ENCODE measurements at places on chromosomes 5 and 9.
A peak's percentile ranks its signal among the peaks of the same experiment; 100 is the strongest.

DNA sequence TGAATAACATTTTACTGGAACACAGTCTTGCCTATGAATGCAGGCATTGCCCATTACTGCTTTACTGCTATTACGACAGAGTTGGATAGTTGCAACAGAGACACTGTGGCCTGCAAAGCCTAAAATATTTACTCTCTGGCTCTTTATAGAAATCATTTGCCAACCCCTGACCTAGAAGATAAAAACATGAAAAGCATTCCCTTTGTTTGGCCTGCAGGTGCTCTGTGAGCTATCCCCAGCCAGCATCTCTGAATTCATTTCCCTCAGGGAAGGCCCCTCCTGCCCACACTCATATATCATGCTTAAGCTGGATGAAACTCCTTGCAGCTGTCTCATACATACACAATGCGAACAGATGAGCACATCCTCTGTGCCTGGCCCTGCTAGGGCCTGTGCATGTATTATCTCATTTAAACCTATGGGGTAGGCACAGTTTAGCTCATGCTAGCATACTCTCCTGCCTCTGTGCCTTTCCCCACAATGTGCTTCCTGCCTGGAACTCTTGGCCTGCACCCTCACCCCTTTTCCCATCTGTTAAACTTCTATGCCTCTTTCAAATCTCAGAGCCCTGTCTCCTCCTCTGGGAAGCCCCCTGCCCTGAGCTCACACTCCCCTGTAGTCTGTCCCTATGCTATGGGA, 193.1 kb downstream of the PAX5 start:
- peak; percentile 41 for ATAC-seq

GRCh38 chr5:102773133-102773532, 18.0 kb downstream of the PAM start:
- ATAC-seq, result no peak

DNA sequence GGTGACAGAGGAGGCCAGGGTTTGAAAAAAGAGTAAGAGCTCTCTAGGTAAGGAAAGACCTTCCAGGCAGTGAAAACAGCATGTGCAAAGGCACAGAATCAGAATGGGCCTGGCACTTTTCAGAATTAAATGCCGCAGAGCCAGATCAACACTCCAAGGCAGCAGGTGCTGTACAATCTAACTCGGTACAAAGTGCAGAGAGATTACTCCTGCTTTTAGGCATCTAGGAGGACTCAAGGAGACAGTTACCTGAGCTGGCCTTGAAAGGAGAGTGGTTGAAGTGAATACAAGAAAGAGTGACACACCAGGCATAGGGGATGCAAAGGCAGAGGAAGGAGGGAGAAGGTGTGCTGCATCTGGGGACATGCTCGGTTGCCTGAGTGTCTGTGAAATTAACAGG, 21.5 kb downstream of the HRH2 start:
- no peak for ATAC-seq

DNA sequence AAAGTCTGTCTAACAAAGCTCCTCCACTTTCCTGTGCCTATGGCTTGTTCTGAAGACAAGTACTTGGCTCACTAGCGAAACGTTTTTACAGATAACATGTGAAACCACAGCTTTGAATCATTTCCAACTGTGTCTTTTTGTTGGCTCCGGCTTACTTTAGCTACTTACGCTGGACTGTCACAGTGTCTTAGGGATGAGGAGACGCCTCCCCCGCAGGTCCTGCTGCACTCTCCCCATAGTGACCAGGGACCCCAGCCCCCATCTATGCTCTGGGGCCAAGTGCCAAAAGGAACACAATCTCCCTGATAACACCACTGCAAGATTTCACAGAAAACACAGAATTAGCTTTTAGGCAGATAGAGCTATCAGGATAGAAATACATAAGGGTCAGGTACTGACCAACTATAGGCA, 219.1 kb downstream of the ADAMTS6 start:
- no peak for ATAC-seq

DNA sequence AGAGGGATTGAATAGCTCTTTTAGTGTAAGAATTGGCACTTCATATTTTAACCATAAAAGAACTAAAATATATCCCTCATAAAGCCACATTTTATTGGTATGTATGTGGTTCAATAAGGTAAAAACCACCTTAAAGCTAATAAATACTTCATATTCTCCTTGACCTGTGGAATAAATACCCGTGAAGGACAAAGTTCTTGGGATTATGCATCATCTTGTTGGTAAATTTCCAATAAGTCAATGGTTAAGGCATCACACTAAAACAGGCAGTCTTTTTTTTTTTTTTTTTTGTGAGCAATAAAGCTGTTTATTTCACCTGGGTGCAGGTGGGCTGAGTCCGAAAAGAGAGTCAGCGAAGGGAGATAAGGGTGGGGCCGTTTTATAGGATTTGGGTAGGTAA, 161.9 kb downstream of the SNCAIP start:
- ATAC-seq, result no peak

- no peak for ATAC-seq
These were observed 31.5 kb downstream of the HRH2 start for GRCh38 chr5:175689147-175689991.

DNA sequence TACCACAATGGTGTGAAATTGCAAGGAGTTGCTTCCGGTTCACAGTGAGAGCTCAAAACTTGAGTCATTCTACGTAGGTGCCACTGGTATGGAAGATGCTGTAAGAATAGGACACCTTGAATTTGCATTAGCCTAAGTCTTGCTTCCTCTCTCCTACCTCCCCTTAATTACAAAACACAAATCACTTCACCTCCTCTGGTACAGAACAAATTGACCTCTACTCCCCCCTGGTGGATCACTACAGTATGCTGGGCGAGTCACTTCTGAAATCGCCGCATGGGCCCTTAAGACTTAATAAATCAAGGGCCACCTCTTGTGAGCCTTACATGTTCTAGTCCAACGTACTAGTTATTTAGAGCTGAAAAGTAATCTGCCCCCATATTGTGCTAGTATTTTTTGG, 145.3 kb upstream of the SMARCA2 start:
- ATAC-seq, result peak; percentile 73
